ENCODE measurements at places on chromosomes 11 and 22.
A peak's percentile ranks its signal among the peaks of the same experiment; 100 is the strongest.

DNA sequence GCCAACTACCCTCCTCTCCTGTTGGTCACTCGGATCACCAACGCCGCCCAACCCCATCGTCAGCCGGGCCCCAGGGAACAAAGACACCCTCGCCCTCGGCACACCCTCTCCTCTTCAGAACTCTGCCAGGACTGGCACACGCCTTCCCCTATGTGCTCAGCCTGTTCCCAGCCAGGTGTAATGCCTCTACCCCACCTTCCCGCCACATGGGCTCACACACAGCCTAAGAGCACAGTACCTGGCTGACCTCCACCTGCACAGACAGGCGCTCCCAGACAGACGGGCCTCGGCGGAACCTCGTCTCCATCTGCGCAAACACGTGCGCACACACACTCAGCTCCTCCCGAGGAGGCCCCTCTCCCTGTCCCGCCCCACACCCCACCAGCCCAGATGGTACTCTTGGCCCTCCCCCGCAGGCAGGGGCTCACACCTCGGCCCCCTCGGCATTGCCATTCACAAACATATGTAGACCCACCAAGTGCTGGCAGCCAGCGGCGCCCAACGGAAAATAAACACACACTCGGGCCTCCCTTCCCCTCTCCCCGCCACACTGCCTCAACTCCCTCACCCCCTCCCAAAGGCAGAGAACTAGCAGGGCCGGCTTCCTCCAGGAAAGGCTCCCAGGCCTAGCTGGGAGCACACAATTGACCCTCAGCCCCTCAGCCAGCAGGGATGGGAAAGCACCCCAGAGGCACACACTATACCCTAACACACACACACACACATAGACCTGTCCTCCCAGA, 8.5 kb downstream of the ELFN2 start:
- no peak for DNase-seq

GRCh38 chr11:65643971-65644370, 6.1 kb downstream of the SIPA1 start:
- DNase-seq: no peak

DNA sequence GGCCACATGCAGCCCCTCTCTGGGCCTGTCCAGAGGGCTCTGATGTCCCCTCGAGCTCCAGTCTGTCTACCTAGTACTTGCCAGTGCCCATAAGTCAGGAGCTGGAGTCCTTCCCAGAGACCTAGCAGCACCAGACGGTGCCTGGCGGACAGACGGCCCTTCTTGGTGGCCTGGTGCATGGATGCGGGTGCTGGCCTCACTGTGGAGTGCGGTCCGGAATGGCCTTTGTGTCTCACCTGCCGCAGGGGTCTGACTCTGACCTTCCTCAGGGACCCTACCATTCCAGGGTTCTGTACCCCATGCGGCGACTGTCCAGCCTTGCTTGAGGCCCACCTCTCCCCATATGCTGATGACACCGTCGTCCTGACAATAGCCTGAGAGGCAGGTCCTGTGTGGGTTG, 29.4 kb upstream of the SMIM38 start:
- no peak for DNase-seq

DNA sequence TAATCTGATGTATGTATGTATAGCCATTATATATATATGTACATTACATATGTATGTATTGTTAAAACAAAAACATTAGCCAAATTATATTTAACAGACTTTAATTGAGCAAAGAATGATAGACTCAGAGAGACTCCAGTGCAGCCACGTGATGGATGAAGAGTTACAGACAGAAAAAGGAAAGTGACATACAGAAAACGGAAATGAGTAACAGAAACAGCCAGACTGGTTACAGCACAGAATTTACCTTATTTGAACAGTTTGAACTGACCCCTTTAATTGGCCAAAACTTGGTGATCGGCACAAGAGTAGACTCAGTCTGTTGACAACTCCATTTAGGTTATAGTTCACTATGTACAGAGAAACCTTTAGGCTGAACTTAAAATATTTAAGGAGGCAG, 35.0 kb downstream of the CHORDC1 start:
- no peak for DNase-seq

- DNase-seq: no peak
These were observed 230.7 kb upstream of the CHORDC1 start for GRCh38 chr11:90453525-90453924.

GRCh38 chr11:21511835-21512440, 680.9 kb upstream of the ANO5 start:
- peak; percentile 60 for DNase-seq

GRCh38 chr11:60847896-60848295, 6.0 kb downstream of the CCDC86 start:
- DNase-seq: no peak

DNA sequence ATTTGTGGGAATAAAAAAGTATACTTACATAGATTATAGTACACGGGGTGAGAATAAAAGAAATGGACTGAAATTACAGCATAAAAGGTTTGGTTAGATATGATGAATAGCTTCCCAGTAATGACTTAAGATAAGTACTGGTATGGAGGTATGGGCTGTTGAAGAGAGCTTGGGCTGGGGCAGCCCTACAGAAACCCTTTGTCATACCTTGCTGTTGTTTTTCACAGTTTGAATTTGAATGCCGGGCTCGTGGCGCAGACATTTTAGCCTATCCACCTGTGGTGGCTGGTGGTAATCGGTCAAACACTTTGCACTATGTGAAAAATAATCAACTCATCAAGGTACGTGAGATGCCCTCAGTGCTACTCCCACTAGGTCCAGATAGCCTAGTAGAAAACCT, 42.3 kb upstream of the RBX1 start:
- no peak for DNase-seq

GRCh38 chr11:128318856-128319474, 268.4 kb downstream of the ETS1 start:
- DNase-seq: no peak

DNA sequence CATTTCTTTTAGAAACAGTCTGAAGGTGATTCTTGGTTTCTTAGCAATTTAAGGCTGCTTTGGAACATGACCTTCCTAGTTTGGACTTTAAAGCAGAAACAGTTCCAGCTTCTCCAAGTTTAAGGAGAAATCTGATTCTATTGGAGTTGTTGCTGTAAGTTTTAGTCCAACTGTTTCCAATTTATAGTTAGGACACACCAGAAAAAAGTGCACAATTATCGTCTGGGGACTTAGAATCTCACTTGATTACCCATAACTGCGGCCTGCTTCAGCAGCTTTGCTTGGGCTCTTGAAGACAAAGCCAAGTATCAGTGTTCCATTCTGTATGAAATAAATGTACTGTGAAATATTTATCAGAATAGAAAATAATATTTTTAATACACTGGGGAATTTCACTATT, 246.6 kb downstream of the TMEM135 start:
- no peak for DNase-seq

GRCh38 chr11:45927332-45927683, 4.9 kb downstream of the LARGE2 start:
- no peak for DNase-seq

DNA sequence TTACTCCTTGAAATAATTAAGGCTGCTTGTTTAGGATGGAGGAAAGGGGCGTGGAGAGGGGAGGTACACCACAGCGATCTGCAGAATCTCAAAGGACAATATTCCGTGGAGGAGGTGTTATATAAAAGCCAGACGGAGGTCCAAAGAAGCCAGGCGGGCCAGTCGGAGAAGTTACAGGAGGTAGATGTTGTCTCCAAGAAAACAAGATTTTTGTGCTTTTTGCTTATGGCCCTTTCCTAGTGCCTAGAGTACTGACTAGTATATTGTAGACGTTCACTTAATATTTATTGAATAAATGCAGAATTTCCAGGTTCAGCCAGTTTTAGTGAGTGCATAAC, 761 bp downstream of the ZDHHC13 start:
- DNase-seq: no peak

DNA sequence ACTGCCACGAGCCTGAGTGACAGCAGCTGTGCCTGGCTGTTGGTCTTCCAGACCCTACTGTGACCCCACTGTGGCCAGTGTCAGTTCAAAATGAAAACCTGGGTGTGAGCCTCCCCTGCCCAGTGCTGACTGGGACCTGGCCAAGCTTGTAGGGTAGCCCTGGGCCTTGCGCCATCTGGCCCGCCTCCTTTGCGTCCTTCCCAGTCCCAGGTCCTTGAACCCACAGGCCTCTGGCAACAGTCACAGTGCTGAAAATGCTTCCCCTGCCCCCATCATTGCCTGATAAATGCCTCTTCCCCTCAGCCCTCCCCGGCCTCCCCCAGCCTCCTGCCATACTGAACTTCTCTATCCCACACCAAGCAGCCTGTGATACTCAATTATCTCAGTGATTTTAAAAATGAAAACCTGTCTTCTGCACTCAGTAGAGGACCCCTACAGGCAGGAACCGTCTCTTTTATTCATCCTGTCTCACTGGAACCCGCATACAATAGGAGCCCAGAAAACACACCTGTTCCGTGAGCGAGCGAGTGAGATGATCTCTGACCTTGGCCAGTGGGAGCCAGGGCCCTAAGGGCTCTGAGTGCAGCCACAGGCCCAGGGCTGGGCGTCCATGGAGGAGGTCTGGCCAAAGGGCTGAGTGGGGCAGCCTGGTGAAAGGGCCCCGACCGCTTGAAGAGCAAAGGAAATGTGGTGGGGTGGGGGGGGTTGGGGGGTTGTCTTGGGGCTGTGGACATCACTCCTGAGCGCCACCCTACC, 49.7 kb upstream of the TTLL12 start:
- no peak for DNase-seq

DNA sequence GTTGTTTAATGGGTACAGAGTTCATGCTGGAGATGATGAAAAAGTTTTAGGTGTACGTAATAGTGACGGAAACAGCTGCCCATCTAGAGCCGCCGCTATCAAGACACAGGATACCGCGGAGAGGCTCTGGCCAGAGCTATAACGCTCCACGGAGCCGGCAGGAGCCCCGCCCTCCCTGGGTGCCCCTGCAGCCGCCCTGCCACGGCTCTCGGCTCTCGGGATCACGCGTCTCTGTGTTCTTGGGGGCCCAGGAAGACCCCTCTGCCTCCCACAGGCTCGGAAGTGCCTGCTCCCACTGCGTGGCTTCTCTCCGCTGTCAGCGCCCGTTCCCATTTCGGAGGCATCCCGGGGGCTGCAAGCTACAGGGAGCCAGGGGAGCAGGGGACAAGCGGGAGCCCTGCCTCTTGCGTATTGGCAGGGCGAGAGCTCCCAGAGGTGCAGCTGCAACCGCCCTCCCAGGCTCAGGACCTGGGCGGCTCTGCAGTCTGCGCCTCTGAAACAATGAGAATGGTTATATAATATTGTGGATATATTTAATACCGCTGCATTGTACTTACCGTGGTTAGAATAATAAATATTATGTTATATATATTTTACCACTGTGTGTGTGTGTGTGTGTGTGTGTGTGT, 13.7 kb downstream of the GLYATL2 start:
- DNase-seq: no peak

- DNase-seq: no peak
These were observed 191.6 kb upstream of the NCAM1 start for GRCh38 chr11:112769584-112769983.
